ENCODE measurements at places on chromosomes 13 and 19.

GRCh38 chr13:76663592-76664335 lies 222.4 kb downstream of the KCTD12 start:
- DNase-seq, result no peak

DNA sequence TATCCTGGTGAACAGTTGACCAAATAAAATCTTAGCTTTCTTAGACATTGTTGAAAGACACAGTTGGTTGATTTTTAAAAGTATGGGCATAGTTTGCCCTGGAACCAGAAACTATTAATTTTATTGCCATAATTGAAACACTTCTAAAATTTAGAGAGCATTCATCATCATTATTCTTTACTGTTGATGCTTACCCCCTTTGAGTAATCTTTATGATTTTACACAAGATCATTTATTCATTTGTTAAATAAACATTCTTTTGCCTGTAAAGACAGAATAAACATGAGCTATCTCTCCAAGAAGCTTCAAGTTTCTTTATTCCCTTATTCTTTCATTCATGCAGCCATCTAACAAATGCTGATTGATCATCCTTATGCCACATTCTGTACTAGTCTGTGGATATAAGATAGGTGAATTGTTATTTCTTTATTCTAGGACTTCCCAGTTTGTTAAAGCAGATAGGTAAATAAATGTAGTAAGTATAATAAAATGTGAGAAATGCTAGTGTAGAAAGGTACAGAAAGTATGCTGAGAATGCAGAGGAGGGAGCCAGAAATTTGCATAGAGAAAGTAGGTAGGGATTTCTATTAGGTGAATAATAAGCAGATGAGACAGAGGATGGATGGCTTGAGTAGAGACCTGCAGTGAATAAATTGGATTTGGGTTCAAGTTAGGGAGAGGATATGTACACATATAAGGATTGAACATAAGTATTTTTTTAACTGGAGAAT lies 8.2 kb downstream of the SERTM1 start:
- DNase-seq, result no peak

GRCh38 chr19:33434069-33434885 lies 60.8 kb downstream of the CEBPG start:
- no peak for DNase-seq

- DNase-seq, result no peak
Measured at GRCh38 chr13:109764470-109765291, 21.7 kb downstream of the IRS2 start.

DNA sequence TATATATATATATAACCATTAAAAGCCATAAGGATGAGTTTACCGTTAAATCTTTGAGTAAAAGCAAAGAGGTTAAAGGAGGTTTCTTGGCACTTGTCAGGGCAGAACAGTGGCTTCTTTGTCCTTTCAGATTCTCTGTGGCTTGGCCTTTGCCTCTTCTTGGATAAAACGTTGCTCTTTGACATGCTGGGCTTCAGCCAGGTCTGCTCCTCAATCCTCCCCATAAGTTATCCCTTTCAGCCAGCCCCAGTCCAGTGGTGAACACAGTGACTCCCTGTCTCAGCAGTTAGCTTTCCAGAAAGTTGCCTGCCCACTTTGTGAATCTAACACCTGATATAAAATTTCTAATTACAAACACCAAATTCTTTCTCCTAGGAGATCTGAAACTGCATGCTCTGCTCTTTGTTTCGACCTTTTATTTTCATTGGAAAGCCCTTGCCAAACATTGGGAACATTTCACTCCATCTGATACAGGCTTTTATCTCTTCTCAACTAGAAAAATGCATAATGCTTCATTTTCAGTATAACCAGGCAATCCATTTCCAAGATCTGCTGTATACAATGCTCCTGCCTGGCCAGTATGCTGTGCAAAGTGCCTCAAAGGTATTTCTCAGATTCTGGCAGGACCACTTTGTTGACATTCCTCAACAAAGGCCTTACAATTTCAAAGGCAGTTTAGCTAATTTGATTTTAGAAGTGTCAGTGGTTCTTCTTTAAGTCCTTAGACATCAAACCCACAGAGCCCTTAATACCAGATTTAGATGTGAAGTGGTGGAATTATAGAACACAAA lies 16.2 kb upstream of the MED4 start:
- no peak for DNase-seq

DNA sequence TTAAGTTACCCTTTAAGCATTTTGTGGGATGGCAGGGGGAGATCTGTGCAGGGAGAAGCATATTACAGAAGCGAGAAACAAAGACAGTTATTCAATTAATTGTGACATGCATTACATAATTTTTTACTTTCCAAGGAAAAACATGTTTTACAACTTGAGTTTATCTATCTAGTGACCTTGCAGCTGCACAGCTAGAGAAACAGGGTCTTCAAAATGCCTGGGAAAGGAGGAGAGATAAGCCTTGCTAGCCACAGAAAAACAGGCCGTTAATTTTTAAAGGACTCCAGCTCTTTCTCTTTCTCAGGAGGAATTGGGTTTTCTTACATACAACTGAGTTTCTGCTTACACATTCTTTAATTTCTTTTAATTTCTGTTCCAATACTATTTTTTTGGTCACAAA lies 14.8 kb upstream of the ZNF431 start:
- no peak for DNase-seq

GRCh38 chr13:113499936-113500335 lies 9.4 kb upstream of the DCUN1D2 start:
- DNase-seq, result no peak

DNA sequence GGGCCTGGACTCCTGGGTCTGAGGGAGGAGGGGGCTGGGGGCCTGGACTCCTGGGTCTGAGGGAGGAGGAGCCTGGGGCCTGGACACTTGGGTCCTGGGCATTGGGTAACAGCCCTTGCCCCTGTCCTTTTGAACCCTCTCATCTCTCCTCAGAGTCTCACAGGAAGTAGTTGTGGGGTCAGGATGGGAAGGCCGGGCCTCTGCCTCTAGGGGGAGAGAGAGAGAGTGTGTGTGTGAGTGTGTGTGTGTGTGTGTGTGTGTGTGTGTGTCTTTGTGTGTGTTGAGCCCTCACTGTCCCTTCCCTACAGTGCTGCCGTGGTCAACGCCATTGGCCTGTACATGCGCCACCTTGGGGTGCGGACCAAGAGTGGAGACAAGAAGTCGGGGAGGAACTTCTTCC lies 10.9 kb downstream of the ARHGEF1 start:
- DNase-seq, result no peak

GRCh38 chr19:29104605-29105241 lies 108.2 kb downstream of the UQCRFS1 start:
- no peak for DNase-seq

GRCh38 chr13:95516021-95516420 lies 36.5 kb upstream of the CLDN10 start:
- no peak for DNase-seq

- DNase-seq, result no peak
Measured at GRCh38 chr13:79128158-79128557, 277.9 kb downstream of the RBM26 start.

GRCh38 chr13:27383104-27383921 lies 41.1 kb upstream of the GTF3A start:
- DNase-seq, result no peak

- no peak for DNase-seq
Measured at GRCh38 chr19:33794683-33795369, 1.8 kb upstream of the KCTD15 start.

DNA sequence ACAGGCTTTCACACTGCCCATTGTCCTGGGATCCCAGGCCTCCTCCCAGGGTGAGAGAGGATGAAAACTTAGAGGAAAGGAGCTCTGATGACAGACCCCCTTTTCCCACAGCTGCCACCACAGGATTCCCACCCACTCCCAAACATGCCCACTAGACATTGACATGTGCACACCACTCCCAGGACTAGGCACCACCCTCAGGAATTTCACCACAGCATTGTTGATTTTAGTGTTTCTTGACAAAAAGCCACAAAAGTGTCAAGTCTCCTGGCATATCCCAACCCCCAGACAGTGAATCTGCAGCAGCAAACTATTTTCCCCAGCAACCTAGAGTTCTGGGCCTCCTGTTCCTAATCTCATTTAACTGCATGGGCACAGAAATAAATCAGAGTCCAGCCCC lies 10.1 kb downstream of the ZNF714 start:
- DNase-seq, result no peak

DNA sequence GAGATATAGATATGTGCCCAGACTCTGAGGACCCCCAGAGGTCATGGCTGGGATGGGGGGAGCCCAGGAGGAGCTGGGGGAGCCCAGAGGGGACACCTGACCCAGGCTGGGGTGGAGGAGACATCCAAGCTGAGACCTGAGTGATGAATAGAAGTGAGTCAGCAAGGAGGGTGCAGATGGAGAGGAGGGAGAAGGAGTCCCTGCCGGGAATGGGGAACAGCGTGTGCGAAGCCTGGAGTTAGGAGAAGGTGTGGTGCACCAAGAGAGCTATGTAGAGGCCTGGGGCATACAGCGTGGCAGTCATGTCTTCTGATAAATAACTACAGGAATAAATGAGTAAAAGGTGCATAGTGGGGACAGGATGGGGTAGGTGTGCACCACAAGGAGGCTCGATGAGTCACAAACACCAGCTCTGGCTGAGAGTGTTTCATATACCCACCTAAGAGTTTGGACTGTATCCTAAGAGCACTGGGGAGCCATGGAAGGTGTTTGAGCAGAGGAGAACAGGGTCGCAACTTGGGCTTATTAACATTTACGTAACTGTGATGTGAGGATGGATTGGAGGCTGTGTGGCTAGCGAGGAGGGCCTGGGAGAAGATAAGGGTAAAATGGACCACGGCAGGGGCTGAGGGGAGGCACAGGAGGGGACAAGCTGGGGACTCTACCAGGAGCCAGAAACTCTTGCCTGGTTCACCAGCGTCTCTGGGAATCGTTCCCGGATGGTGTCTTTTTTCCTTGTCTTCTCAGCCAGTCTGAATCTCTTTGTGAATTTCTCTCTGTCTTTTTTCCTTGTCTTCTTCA lies 1.4 kb downstream of the CEACAM18 start:
- no peak for DNase-seq

- no peak for DNase-seq
Measured at GRCh38 chr19:22286151-22286810, at the start of gene ZNF729. ZNF729 (plus strand) TSS chr19:22286441; CDS start chr19:22286526, 85 bp downstream.

GRCh38 chr19:6533746-6534418 lies 3.1 kb downstream of the TNFSF9 start:
- no peak for DNase-seq

GRCh38 chr13:71621174-71622124 lies 245.6 kb downstream of the DACH1 start:
- peak; percentile 82 for DNase-seq

DNA sequence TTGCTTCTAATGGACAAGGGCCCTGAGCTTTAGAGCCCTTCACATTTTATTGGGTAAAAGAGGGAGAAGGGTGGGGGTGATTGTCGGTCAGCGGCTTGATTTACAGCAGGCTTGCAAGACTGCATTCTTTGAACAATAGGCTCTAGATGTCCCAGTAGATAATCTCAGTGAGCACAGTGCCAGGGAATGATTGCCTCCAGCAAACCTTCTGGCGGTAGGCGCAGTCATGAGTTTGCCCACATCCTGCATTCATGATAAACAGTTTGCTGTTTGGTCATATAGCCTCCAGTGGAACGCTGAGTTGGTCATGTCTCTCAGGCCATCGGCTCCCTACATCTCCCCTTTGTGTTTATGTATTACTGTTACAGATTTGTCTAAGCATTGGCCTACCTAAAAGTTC lies 12.6 kb downstream of the ZNF528 start:
- DNase-seq, result no peak

DNA sequence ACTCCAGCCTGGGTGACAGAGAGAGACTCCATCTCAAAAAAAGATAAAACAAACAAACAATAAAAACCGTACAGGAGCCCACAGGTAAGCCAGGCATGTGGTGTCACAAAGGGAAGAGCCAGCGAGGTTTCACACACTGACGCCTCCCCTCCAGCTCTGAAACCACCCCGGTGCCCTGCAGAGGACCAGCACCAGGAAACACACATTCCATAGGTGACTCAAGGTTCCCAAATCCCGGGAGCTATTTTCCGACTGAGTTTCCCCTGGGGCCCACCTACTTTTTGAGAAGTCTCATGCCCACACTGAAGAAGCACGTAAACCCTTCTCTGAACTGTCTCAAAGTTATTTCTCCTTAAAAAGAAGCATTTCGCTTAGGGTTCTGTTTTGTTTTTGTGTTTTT lies 40.3 kb downstream of the RHPN2 start:
- DNase-seq, result no peak

GRCh38 chr13:50400035-50400726 lies 384.9 kb downstream of the KCNRG start:
- DNase-seq, result no peak

- DNase-seq, result peak; percentile 55
Measured at GRCh38 chr19:13152974-13153568, 2.9 kb downstream of the IER2 start.

GRCh38 chr13:99415851-99416331 lies 85.4 kb upstream of the TM9SF2 start:
- no peak for DNase-seq

- DNase-seq, result no peak
Measured at GRCh38 chr19:42277821-42278451, 8.9 kb downstream of the CIC start.

- DNase-seq, result no peak
Measured at GRCh38 chr13:79427883-79428282, 21.8 kb upstream of the RBM26 start.

GRCh38 chr13:24068472-24068871 lies 92.0 kb upstream of the SPATA13 start:
- no peak for DNase-seq

- DNase-seq, result no peak
Measured at GRCh38 chr13:42876887-42877545, 95.6 kb downstream of the FAM216B start.

DNA sequence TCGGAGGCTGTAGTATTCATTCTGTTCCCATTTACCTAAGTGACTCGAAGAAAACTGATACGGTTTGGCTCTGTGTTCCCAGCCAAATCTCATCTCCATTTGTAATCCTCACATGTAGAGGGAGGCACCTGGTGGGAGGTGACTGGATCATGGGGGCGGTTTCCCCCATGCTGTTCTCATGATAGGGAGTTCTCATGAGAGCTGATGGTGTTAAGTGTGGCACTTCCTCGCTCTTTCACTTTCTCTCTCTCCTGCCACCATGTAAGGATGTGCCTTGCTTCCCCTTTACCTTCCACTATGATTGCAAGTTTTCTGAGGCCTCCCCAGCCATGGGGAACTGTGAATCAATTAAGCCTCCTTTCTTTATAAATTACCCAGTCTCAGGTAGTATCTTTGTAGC lies 23.5 kb downstream of the SLAIN1 start:
- DNase-seq, result no peak

- DNase-seq, result no peak
Measured at GRCh38 chr19:23312515-23312914, 62.3 kb upstream of the ZNF724 start.

Data from NCI-H2081 treated with DMSO at 0.1 percent for 48 hours (cell line).